ENCODE measurements at places on chromosomes 12 and 14.

GRCh38 chr14:29039171-29039570, 272.6 kb downstream of the FOXG1 start:
- no peak for DNase-seq

DNA sequence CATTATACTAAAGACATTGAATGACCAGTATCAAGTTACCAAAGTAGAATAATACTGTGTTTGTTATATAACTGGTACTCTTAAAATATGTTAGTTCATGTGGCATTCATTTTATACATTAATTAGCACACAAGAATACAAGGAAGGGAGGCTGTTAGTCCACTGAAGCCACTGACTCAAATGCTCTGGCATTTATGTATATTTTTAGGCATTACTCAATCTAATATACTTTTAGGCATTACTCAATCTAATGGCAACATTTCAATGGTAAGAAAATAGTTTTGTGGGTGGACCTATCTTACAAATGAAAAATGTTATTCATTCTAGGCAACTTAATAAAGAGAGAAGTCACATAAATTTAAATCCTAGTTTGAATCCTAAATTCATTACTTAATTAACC, 874.4 kb upstream of the USP15 start:
- DNase-seq, result no peak

DNA sequence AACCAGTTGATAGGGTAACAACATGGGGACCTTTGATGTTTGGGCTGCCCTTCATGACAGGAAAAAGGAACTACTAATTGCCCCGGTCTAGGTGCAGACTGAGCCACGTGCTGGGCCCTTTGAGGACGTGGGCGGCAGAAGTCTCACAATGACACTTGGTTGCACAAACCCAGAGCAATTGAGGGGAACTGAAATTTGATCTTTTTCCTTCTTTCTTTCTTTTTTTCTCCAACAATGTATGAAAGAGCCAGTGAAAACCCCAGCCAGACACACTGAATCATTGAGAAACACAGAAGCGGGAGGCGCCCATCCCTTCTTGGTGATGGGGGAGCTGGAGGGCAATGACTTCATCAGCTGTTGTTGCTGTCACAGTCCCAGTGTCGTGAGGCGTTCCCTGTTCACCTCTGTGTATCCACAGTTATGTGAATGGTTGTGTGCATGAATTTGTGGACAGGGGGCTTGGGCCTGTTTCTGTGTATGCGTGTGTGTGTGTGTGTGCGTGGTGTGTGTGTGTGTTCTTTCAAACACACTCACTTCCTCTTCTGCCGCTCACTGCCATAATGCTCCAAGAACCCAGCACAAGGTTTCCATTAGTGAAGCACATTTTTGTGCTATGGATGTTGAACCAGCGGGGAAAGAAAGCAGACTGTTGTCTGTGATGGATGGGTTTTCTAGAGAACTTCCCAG, 137.5 kb upstream of the CCND2 start:
- no peak for DNase-seq

- no peak for DNase-seq
Observed at GRCh38 chr12:38886064-38886463, 19.3 kb downstream of the CPNE8 start.

DNA sequence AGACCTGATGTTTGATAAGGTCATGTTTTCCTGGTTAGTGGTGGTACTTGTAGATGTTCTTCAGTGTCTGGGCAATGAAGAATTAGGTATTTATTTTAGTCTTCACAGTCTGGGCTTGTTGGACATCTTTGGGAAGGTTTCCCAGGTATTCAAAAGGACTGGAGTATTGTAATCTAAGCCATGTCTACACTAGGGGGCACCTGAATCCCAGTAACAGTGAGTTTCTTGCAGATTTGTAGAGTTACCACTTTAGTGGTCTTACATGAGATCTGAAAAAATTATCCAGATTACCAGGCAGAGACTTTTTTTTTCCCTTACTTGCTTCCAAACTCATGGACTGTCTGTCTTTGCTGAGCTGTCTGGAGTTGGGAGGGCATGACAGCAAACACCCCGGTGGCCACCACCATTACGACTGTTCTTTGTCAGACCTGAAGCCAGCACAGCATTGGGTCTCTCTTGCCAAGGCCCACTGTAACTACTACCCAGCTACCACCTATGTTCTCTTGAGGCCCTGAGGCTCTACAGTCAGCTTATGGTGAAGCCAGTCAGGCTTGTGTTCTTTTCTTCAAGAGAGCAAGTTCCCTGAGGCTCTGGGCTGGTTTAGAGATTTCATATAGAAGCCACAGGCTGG, 820.7 kb upstream of the FBXO33 start:
- DNase-seq, result no peak

DNA sequence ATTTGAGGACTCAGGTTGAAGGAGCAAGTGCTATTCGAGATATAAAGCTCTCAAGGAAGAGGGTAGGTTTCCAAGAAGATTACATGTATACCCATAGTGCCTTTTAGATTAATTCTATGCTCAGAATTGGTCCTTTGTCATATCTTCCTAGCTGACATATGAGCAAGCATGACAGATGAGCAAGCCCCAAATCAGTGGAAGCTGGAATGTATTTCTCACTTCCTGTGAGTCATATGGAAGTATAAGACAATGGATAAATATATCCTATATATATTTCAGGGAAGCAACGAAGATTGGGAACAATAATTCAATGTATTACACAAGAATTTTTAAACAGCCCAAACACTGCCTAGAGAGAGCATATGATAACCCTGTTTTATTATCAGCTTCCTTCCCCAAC, 674.1 kb upstream of the ATXN7L3B start:
- no peak for DNase-seq

DNA sequence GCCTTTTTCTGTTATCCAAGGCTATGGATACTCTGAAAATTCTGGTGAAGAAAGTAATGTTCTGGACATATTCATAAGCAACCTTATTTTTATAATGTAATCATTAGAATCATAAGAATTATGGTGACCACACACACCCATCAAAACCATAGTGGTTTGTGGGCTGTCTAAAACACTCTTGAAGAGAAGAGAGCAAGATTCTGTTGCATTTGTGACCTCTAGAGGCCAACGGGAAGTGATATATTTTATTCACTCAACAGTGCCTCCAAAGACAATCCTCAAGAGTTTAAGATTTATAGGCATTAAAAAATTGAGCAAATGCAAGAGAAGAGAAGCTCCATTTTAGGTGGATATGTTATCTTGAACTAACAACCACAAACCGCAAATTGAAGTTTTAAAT, 68.5 kb upstream of the LGR5 start:
- DNase-seq, result no peak

Measured in activated CD8-positive, alpha-beta memory T cell treated with anti-CD3 and anti-CD28 coated beads for 4 hours (primary cell).